ENCODE measurements at places on chromosomes 2 and 18.

DNA sequence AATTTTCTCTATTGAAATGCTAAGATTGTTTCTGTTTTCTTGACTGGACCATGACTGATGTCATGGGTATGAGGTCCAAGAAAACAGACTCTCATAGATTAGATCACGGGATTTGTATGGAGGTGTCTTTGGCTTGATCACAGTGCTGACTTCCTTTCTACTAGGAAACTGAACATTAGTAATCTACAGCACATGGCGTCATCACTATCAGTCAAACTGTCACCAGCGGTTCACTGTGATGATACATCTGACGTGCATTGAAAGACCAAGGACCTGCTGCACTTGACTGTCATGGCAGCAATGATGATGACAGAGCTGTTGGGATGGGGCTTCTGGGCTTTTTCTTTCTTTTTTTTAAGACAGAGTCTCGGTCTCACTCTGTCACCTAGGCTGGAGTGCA, 28.2 kb upstream of the IMPA2 start:
- no peak for DNase-seq

DNA sequence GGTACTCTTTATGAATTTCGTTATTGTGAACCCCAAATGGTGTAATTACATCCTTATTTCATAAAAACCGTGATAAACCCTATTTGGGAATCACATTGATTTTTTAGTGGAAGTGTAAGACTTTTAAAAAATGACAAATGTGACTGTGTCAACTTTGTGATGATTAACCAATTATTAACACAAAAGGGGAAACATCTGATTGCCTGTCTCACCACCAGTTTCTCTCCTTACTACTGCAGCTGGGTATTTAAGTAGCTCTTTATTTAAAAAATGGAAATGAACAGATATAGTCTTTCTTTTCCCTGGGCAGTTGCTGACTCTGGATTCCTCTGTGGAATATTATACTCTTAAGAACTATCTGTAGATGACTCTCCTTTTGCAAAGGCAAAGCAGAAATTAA, 11.6 kb upstream of the RPE start:
- no peak for DNase-seq

- no peak for DNase-seq
These were observed 14.1 kb upstream of the LCT start for GRCh38 chr2:135850892-135851668.

GRCh38 chr2:20232837-20233207, 7.9 kb upstream of the SDC1 start:
- no peak for DNase-seq

GRCh38 chr18:32732165-32732564, 40.7 kb downstream of the KLHL14 start:
- no peak for DNase-seq

GRCh38 chr18:79939096-79939495, 12.4 kb downstream of the SLC66A2 start:
- no peak for DNase-seq

DNA sequence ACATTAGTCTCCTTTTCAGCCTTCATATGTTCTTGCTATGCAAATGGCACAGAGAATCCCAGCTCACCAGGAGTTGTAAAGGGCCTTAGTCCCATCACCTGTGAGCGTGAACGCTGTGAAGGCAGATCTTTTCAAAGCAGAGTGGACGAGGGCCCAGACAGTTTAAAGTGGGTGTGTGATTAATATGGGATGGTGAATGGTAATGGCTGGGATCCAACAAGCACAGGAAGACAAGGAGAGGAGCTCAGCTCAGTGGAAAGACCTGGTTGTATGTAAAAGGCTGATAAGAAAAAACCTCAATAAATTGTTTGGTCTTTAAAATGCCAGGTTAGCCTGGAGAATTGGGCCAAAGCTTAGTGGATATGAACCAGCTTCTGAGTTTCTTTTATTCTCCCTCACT, 326.2 kb downstream of the NYAP2 start:
- no peak for DNase-seq

GRCh38 chr2:15704086-15704787, 112.6 kb downstream of the DDX1 start:
- no peak for DNase-seq

DNA sequence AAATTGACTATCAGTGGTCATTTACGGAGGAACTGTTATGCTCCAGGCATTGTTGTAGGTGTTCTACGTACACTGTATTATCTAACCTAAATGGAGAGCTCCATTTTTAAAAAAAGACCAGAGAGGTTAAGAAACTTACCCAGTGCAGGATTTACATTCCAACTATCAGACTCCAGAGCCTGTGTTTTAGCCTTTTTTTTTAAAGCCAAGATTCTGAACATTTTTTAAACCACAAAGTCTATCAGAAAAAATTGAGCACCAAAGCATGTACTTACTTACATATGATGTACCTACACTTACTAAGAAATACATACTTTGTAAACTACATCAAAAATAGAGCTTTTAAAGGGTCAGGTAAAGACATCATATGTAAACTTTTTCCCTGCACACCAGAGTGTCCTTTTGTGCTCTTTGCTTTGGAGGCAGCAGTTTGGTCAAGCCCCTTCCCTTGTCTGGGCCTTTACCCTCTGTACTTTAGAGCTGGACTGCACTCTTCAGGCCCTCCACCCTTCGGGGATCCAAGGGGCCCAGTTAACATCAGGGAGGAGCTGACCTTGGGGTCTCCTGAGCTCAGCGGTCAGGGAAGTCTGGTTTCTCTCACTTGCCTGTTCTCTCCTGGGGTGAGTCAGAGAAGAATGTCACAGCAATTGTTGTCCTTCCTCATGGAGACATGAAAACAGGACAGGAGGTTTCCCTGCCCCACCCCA, 58.4 kb downstream of the ITGB1BP1 start:
- no peak for DNase-seq

- DNase-seq = no peak
These were observed 972 bp upstream of the CELF4 start for GRCh38 chr18:37566479-37567060.

DNA sequence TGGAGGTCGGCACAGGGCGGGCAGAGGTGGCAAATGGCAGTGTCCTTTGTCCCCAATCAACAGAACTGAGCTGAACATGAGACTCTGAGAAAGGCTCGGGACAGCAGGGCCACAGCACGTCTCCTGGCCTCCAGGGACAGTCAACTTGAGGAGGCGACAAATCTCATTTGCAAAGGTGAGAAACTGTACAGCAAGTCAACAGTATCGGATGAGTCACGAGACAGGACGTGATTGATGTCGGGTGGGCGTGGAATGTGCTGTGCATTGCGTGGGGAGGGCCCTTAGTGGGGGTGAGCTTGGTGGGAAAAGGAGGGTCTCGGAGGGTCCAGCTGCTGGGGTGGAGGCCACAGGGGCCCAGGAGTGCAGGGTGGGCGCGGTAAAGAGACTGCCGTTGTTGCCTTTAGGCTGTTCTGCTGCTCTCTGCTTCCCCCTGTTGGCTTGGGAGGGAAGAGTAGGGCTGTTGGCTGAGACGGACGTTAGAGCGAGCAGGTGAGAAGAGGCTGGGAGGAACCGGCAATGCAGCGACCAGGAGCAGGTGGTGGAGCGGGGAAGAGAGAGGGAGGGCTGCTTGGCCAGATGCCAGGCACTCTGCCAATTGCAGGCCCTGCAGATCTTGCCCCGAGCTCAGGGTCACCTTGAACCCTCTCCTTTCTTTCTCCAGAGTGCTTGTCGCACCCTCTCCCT, 164.3 kb downstream of the BCL2 start:
- DNase-seq = no peak

DNA sequence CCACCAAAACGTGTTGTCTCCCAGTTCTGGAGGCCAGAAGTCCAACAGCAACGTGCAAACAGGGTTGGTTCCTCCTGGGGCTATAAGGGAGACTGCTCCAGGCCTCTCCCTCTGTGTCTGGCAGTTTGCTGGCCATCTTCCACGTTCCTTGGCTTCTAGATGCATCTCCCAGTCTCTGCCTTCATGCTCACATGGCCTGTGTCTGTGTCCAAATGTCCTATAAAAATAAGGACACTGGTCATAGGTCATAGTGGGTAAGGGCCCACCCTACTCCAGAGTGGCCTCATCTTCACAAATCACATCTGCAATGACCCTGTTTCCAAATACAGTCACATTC, 69.4 kb upstream of the TAF1B start:
- DNase-seq = no peak

GRCh38 chr18:77993188-77993981, 743.7 kb downstream of the GALR1 start:
- no peak for DNase-seq

GRCh38 chr2:176132205-176133171, 3.0 kb downstream of the HOXD8 start:
- DNase-seq = no peak

GRCh38 chr18:22267697-22268096, 98.3 kb downstream of the GATA6 start:
- no peak for DNase-seq

DNA sequence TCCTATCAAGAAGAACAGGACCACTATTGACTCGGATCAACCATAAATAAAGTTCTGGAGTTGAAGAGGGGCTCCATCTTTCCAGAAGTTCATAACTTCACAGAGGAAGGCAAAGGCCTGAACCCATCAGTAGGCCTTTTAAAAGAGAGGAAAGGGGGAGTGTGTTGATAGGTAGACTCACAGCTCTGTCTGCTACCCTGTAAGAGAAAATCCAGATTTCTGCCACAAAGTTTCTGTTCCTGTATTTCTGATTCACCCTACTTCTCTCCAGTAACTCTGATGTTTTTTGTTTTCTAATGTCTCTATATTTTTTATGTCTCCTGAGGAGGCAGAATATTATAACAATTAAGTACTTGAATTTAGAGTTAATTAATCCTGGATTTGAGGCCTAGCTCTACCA, 564.0 kb downstream of the TNS1 start:
- no peak for DNase-seq

DNA sequence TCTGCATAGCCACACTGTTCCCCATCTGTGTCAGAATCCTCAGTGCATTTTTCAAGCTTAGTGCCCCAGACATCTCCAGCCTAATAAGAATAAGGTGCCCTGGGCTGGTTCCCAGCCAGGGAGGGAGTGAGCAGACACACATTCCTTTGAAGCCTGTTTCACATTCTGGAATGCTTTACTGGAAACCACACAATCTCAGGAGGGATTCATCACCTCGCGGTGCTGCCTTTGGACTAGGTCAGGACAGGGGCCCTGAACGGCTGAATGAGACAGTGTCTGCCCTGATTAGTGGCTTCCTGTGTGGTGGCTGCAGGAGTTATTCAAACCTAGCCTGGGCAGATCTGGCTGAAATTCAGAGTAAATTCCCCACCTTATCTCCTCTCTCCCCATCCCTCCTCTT, 108.0 kb upstream of the LDAH start:
- no peak for DNase-seq

- no peak for DNase-seq
These were observed 134.5 kb downstream of the GALNT14 start for GRCh38 chr2:31003749-31004148.

- no peak for DNase-seq
These were observed 15.4 kb downstream of the IL1B start for GRCh38 chr2:112821142-112821541.

- DNase-seq = no peak
These were observed 151.4 kb downstream of the TNS1 start for GRCh38 chr2:217851191-217852020.

GRCh38 chr2:58434692-58435091, 193.6 kb upstream of the FANCL start:
- DNase-seq = no peak

DNA sequence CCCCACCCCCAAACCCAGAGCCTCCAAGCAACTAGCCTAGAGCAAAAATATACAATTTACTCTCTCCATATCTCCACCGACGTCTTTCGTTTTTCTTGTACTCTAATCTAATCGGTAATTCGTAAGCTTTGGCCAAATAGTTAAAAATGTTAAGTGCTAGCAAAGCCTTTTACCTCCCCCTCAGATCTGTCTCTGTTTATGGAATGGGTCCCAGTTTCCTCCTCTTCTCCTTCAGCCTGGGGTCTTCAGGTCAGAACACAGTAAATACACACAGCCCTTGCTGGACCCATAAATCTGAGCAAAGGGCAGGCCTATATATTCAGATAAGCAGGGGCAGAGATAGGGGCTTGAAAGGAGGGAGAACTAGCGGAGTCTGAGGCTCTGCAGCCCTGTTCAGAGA, 267.4 kb downstream of the MEIS1 start:
- no peak for DNase-seq

DNA sequence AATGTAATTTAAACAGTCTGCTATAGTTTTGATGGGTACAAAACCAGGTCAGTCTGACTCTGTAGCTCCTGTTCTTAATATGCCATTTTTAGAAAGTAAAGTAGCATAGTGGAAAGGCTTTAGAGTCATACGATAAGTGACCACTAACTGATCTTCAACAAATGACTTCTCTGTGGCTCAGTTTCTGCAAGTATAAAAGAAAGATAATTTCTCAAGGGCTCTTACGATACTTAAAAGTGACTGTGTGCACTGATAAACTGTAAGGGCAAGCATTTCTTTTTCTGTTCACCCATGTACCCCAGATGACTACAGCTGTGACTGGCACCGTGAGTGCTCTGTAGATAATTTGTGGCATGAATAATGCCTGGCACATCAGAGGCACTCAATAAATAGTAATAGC, 178.7 kb downstream of the LCLAT1 start:
- no peak for DNase-seq

- no peak for DNase-seq
These were observed 1.2 kb upstream of the CABLES1 start for GRCh38 chr18:23133860-23134779.

- no peak for DNase-seq
These were observed 146.0 kb downstream of the AGAP1 start for GRCh38 chr2:235639885-235640284.

GRCh38 chr2:187206071-187206470, 242.0 kb downstream of the CALCRL start:
- no peak for DNase-seq

DNA sequence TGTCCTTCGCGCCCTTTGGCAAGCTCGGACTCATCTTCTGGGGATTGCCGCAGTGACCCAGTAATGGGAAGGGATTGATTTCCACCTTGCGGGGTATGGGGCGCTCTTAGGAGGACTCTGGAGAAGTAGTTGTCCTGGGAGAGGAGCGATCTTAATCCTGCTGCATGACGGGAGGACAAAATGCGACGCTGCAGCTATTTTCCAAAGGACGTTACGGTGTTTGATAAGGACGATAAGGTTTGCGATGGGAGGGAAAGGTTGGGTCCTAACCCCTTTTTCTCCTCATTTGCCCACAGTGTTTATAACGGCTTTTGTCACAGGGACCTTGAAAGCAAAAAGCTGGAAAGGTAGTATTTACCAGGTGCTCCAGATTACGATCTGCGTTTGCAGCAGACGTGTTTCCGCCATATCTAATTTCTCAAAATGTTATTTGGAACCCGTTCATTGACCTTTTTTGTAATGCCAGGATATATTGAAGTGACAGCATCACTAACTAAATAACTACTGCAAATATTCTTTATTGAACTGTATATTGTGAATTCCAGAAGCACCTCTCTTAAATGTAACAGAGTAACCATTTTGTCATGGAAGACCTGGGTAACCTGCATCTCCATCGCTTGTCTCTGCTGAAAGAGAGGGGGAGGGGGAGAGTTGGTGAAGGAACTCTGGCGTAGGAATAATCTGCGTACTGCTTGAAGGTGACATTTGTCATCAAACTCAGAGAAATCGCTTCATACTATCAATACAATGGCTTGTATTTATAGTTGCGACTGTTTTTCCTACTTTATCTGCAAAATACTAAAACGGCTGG, 590 bp downstream of the MDH1 start:
- no peak for DNase-seq

- DNase-seq = no peak
These were observed 134.7 kb downstream of the LDLRAD4 start for GRCh38 chr18:13353084-13353823.
